Left lobe of liver (tissue), 2 donors: ENCODE measurements at places on chromosomes 7 and 10. TPM values are rescaled to one million over a fixed set of nuclear protein-coding genes. Genes with fewer than 3 reads are reported as not detected.

The PNLIPRP1 gene
- total RNA-seq, result 2.5 TPM

The LIPJ gene
- total RNA-seq, result 0.08 TPM

The SUGCT gene
- total RNA-seq, result 14.3 TPM

The CYP17A1 gene
- 3.7 TPM for total RNA-seq

The CYTH3 gene
- 3.8 TPM for total RNA-seq

The AMZ1 gene
- 0.83 TPM for total RNA-seq

The GIMAP7 gene
- total RNA-seq, result 4.4 TPM

The CNPY1 gene
- not detected for total RNA-seq

The ZKSCAN1 gene
- 99.9 TPM for total RNA-seq

The GDF10 gene
- total RNA-seq, result 0.08 TPM

The C10orf105 gene
- total RNA-seq, result not detected

The NT5C3A gene
- total RNA-seq, result 7.3 TPM

The WIPF3 gene
- 0.73 TPM for total RNA-seq

The HDAC9 gene
- total RNA-seq, result 2.1 TPM

The MPP7 gene
- total RNA-seq, result 1.4 TPM

The TMEM184A gene
- total RNA-seq, result 44.6 TPM

The ESYT2 gene
- total RNA-seq, result 19.6 TPM

The TMEM236 gene
- 0.15 TPM for total RNA-seq

The LRRD1 gene
- not detected for total RNA-seq

The WDR86 gene
- total RNA-seq, result 0.28 TPM

The CCDC172 gene
- not detected for total RNA-seq

The COL1A2 gene
- total RNA-seq, result 11.8 TPM

The GPR26 gene
- total RNA-seq, result not detected

The MMRN2 gene
- total RNA-seq, result 9.6 TPM

The CALHM1 gene
- total RNA-seq, result not detected

The CLDN3 gene
- total RNA-seq, result 28.9 TPM

The PRKCQ gene
- 0.20 TPM for total RNA-seq

The CREB5 gene
- 0.53 TPM for total RNA-seq

The PDAP1 gene
- 32.7 TPM for total RNA-seq
